ENCODE measurements at places on chromosomes 4 and X.

DNA sequence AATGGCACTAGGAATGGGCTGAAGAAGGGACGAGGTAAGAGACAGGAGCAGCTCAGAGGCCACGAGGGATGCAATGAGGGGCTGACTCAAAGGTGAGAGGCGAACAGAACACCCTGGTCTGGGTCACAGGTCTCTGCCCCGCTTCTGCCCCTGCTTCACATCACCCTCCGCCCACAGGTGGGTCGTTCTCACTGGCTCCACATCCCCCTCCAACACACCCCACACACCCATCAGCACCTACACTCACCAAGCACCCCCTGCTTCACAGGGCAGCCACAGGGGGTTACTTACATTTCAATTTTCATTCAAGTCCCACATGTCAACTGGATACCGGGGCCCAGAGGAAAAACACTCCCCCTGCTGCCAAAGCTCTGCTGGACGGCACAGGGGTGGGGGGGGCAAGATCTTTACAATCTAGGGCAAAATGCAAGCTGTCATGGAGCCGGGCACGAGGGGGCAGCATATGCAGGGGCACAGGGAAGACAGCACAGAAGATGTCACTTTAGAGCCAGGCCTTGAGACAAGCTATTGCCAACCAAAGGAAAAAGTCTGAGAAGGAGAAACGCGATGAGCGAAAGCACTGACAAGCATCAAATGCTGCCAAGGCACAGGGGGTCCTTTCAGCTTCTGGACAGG is 94.0 kb downstream of the AFAP1 start:
- DNase-seq: no peak

GRCh38 chr4:41656572-41657520 is 91.7 kb downstream of the PHOX2B start:
- DNase-seq: no peak

GRCh38 chrX:40207626-40208025 is 109.9 kb upstream of the BCOR start:
- no peak for DNase-seq

GRCh38 chr4:166432842-166433241 is 559.8 kb downstream of the TLL1 start:
- DNase-seq: no peak

- DNase-seq: peak; percentile 45
These were observed 47.8 kb downstream of the APLN start for GRCh38 chrX:129606918-129607317.

GRCh38 chrX:16239211-16239610 is 71.9 kb downstream of the MAGEB17 start:
- no peak for DNase-seq

DNA sequence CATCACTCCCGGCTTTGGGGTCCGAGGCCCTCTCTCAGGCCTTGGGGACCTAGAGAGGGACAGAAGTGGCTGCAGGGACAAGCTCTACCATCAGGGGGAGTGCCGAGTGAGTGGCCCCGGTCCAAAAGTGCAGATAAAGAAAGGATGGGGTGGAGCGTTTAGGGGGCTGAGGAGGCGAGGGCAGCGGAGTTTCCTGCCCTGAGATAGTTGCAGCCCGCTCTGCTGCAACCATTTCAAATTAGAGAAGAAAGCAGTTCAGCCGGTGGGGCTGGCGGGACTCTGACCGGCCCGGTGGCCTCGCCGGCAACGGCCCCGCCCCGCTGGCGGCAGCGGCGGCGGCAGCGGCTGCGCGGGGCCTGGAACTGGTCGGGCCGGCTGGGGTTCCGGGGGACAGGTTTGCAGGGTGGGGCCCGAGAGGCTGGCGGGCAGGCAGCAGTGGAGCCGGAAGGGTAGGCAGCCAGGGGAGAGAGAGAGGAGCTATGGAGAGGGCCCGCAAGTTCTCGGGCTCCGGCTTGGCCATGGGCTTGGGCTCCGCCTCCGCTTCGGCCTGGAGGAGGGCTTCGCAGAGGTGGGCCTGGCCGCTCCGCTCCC is 7.6 kb downstream of the DLG3 start:
- peak; percentile 43 for DNase-seq

DNA sequence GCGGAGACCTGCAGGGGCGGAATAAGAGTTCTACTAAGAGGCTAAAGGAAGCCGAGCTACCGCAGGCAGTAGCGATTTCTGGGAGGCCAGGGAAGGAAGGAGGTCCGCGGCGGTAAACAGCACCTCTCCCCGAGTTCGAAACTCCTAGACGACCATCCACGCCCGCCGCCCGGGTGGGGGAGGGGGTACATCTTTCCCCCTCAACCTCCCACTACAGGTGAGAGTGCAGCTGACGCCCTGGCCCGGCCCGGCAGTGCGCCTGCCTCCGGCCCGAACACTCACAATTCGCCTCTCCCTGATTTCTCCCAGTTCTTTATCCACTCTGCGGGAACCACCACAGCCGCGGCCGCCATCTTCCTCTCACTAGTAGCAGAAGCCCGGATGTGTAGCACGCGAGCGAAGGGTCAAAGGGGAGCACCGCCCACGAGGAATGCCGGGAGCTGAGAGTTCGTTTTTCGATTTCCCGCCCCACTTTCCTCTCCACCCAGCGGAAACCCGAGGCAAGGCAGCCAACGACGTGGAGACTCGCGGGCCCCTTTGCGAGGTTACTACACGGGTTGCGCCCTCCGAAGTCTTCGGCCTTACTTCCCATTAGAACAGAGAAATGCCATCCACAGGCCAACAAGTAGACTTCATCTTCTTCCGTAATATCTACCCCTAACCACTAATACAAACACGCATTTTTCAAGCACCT is at the start of gene THOC2:
Gene THOC2, minus strand, starts transcription at position 383 of the 694 bp plus-strand sequence. Its CDS starts 30 bp downstream, at position 353.
- DNase-seq: peak; percentile 59

DNA sequence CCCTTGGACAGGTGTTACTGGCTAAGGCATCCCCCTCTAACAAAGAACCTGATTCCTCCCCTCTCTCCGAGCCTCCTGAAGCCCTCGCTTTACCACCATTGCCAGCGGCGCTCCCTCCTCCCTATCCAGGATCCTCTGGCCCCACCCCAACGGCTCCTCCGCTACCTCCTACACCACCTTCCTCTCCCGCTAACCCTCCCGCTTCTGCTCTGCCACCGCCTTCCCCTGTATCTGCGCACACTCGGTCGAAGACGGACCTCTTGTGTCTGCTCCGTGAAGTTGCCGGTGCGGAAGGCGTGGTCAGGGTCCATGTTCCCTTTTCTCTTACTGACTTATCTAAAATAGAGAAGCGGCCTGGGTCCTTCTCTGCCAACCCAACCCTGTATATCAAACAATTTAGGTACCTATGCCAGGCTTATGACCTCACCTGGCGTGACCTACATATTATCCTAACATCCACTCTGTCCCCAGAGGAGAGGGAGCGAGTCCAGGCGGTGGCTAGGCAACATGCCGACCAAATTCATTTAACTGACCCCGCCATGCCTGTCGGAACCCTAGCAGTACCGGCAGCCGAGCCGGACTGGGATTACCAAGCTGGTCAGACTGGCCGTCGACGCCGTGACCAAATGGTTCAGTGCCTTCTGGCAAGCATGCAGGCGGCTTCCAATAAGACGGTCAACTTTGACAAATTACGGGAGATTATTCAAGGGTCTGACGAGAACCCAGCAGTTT is 958.9 kb downstream of the RPA4 start:
- DNase-seq: no peak

- no peak for DNase-seq
These were observed 42.4 kb downstream of the MSX1 start for GRCh38 chr4:4901877-4902276.

DNA sequence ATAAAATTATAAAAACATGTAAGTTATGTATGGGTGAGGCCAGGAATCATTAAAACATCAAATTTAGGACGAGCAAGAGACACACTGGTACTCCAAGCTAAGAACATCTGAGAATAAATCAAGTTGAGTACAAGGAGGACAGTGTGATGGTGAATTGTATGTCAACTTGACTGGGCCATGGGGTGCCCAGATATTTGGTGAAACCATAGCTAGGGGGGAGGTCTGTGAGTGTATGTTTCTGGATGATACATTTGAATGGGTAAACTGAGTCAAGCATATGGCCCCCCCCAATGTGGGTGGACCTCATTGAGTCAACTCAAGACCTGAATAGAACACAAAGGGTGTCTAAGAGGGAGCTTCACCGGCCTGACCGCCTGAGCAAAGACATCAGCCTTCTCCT is 115.3 kb upstream of the BCOR start:
- no peak for DNase-seq

DNA sequence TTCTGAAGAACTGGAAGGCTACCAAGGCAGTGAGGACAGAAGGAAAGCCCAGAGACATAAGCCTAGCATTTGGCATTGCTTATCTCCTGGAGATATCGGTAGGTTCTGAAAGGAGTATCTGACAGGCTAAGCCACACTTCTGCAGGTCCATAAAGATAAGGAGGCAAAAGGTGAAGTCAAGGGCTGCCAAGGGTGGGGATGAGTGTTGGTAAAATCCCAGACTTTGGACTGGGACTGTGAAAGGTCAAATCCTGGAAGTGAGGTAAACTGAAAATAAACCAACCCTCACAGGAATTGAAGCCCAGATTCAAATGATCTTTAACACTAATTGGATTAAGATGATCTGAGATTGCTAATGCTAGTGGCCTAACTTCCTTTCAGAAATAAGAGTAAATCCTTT is 27.4 kb downstream of the GK start:
- DNase-seq: no peak

GRCh38 chr4:185112104-185112503 is 31.0 kb upstream of the SLC25A4 start:
- no peak for DNase-seq

DNA sequence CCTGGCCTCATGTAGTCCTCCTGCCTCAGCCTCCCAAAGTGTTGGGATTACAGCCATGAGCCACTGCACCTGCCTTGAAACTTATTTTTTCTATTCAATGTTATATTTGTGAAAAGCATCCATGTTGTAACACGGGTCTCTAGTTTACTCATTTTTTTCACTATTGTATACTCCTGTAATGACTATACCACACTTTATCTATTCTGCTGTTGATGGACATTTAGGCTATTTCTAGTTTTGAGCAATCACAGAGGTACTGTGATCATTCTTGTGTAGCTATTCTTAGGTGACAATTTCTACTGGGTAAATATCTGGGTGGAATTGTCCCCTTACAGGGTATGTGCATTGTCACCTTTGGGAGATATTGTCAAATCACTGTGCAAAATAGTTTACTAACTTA is 3.6 kb downstream of the DRP2 start:
- no peak for DNase-seq

DNA sequence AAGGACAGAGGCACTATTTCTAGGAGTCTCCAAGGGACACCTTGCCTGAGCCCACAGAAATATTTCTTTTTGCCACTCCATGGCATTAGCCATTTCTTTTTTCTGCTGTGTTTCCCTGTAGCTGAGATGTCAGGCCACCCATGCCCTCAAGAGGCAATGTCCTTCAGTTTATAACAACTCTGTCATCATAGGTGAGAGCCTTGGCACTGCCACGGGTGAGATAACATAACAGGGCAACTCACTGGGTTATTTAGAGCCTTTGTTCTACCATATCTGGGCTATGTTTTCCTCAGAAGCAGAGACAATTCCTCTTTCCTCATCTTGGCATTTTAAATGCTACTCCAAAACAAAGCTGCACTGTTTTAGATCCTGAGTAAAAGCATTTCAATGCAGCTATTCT is 99.9 kb upstream of the MAOA start:
- no peak for DNase-seq

GRCh38 chr4:86358257-86358656 is 1.6 kb downstream of the MAPK10 start:
- no peak for DNase-seq

- no peak for DNase-seq
These were observed 29.7 kb upstream of the ENPP6 start for GRCh38 chr4:184247421-184247820.

DNA sequence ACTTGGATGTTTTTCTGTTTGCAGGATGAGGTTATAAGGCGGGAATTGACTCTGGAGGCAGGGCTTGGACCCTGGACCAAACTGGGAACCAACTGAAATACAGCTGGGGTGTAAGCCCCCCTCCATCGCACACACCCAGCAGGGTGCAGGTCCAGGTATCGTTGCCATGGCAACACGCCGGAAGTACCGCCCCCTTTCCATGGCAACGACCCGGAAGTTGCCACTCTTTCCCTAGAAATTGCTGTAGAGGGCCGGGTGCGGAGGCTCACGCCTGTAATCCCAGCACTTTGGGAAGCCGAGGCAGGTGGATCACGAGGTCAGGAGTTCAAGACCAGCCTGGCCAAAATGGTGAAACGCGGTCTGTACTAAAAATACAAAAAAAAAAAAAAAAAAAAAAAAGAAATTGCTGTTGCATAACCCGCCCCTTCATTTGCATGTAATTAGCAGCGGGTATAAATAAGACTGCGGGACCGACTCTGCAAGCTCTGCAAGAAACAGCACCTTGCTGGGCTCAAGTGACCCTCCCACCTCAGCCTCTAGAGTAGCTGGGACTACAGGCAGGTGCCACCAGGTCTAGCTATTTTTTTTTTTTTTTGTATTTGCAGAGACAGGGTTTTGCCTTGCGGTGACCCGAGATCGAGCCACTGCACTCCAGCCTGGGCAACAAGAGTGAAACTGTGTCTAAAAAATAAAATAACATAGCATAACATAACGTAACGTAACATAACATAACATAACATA is 139.6 kb downstream of the CRLF2 start:
- DNase-seq: no peak

GRCh38 chr4:1593458-1593857 is 90.7 kb downstream of the FAM53A start:
- DNase-seq: no peak

- DNase-seq: no peak
These were observed 221.5 kb downstream of the PCDH18 start for GRCh38 chr4:137310593-137311490.

DNA sequence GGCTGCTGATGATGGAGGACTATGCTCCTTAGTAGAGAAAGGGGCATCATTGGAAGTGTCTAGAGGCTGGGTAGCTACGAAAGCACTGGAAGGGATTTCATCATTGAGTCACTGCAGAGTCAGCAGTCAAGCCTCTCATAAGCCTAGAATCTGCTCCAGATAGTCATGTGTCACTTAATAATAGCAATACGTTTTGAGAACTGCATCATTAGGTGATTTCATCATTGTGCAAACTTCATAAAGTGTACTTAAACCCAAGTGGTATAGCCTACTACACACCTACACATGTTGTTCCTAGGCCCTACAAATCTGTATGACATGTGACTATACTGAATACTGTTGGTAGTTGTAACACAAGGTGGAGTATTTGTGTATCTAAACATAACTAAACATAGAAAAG is 165.6 kb downstream of the PTTG2 start:
- DNase-seq: no peak

- DNase-seq: no peak
These were observed 1023.1 kb downstream of the SH3BGRL start for GRCh38 chrX:82224961-82225360.

- no peak for DNase-seq
These were observed 10.5 kb downstream of the NELFA start for GRCh38 chr4:1998296-1998695.

Data from progenitor cell of endocrine pancreas (in vitro differentiated cells).